EH (cell line): ENCODE measurements at places on chromosomes 11 and 22.

- DNase-seq = no peak
These were observed 908 bp downstream of the TRPM5 start for GRCh38 chr11:2443406-2443805.

DNA sequence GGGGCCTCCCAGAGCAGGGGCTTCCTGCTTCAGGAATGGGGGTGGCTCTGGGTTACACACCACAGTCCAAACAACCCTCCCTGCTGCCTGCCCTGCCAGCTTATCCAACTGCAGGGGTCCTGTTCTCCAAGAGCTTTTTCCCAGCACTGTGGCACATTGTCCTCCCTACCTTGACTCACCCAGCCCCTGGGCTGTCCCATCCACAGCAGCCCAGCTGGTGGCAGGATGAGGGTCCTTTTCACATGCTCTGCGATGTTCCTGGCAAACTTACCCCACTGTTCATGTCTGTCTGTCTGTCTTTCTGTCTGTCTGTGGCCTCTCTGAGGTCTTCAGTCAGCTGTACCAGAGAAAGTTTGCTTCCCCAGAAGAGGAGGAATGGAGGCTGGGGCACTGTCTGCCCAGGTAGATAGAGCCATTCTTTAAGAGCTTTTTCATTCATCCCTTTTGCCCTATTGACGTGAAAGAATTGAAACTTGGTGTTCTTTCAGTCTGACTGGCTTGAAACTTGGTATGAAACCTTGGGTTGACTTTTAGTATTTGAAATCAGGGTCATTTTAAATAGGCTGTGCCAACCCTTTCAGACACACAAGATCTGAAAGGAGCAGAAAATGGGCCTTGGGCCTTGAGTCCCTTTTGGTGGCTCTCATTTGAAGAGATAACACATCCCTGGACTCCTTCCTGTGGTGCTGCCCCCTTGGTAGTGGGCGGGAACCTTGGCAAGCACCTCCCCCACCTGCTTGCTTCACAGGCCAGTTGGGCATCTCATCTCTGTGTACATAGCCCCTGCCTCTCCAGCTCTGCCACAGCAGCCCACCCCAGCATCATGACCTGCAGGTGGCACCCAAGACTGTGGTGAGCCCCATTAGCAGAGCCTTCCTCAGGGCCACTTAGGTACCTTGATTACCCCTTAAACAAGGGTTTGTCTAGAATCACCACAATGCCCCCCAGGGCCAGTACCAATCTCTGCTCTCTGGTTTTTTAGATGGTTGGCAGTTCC, 74.6 kb upstream of the SUSD2 start:
- peak; percentile 19 for DNase-seq

DNA sequence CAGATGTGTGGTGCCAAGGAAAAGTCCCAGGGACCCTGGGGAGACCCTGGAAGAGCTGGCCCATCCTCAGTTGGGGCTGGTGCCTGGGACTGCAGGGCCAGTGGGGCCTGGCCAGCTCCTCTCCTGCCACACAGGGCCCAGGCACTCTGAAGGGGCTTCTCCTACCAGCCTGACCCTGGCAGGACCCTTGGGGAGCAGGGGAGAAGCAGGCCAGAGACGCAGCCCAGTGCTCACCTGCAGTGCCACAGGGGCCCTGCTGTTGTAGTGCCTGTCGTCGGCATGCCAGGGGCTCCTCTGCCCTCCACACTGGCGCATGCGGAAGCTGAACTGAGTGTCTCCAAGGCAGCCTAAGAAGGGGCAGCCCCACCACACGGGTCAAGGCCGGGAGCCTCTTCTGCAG, 9.1 kb downstream of the DENND6B start:
- DNase-seq = no peak

DNA sequence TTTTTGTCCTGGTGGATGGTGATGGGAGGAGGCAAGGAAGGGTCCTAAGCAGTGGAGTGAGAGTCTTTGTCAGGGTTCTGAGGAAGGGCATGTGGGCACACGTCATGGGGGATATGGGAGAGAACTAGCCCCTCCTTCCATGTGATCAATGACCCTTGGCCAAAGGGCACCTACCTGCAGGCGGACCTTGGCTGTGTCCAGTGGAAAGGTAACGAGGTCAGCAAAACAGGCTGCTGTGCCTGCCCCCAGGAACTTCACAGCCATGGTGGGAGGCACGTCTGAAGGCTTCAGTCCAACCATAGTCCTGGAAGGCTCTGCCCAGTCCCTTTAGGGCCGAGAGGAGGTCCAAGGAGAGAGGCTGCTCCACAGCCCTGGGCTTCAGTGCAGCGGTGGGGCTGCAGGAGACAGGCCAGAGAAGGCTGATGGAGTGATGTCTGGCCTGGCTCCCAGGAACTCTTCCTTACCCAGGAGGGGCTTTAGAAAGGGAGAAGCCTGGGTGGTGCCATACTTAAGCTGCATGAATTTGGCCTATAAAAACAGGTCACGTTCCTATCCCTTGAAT, 2.1 kb downstream of the UCP3 start:
- DNase-seq = no peak

GRCh38 chr11:26704249-26704648, 17.6 kb downstream of the SLC5A12 start:
- no peak for DNase-seq

DNA sequence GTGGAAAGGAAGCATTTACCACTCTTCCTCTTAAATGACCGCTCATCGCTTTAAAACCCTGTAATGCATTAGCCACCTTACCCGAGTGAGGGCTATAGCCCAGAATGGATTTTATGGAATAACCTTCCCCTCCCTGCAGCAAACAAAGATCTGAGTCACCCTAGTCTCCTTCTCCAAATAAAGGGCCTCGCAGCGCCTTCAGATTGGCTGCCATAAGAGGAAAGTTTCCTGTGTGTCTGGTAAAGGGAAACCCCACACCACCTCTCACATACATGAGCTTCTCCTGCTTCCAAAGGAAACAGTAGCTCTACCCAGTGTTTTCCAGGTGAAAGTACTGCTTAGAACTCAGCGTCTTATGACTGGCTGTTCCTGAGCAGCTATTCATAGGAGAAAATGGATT, 47.8 kb downstream of the PPP2R1B start:
- DNase-seq = peak; percentile 87

GRCh38 chr11:102784380-102784779, 4.0 kb upstream of the MMP10 start:
- no peak for DNase-seq

DNA sequence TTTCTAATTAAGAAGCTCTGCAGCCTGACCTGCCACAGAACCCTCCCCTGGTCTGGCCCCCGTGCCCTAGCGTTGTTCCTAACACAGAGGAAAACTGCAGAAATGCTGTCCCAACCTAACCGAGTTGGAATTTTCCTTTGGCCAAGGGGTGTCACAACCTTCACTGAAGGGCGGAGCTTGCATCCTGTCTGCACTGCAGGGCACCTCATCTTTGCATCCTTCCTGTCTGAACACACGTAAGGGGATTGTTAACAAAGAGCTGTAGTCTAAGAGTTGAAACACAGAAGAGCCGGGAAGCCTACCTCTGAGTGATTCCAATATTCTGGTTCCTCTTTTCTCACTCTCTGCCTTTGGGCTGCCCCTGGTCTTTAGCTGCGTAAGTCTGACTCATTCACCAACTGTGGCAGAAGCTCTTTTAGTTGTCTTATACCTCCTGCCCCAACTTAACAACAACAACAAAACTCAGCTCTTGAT, 1.6 kb downstream of the DIXDC1 start:
- peak; percentile 63 for DNase-seq

GRCh38 chr11:64173616-64174355, 7.9 kb upstream of the MACROD1 start:
- peak; percentile 16 for DNase-seq

DNA sequence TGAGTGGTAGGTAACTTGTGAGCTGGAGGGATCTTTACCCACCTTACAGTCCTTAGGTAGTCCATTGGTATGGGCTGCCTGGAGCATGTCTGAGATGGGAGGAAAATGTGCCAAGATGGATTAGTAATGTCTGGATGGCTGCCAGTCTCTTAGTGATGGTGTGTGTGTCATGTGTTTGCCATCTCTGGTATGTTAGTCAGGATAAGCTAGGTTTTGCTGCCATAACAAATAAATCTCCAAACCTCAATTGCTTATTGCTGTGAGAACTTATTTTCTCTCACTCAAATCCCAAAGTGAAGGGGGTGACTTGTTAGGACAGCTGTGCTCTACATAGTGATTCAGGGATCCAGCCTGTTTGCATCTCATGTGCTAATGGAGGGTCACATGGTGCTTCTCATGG, 40.9 kb upstream of the MYEOV start:
- peak; percentile 74 for DNase-seq

DNA sequence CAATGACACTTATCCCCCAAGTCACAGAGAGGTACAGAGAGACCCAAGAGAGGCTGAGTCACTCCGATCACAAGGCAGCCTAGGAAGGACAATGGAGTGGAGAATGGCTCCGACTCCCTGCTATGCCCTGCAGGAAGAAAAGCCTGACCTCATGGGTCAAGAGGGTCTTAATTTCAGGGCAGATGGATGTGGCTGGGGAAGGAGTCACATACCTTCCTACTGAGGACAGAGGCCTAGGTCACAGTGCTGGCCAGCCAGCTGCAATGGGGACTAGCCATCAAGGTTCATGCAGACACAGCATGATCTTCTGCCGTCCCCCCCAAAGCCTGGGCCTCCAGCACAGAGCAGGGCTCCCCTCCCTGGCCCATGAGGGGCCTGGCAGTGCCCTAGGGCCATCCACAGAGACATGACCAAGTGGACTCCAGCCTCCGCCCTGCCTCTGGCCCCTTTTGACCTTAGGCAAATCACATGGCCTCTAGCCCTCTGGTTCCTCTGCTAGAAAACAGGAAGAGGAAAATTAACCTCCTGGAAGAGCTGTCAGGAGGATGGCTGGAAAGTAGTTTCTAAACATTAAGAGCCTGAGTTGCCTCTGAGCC, 1.8 kb downstream of the ARRB1 start:
- no peak for DNase-seq

DNA sequence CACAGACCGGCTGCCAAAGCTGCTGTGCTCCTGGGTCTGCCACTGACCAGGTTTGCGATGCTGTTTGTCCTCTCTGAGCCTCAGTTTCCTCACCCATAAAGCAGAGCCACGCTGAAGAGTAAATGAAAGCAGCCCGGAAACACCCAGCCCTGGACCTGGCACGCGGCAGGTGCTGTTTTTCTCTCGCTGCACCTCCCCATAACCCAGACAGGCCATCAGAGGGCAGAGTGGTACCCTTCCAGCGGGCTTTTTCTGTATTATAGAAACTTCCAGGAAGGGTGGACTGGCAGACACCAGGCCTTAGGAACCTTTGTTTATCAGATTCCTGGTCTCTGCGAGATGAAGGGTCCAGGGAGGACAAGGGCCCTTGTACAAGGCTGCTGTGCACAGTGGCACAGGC, 17.9 kb upstream of the FGF19 start:
- DNase-seq = peak; percentile 13

DNA sequence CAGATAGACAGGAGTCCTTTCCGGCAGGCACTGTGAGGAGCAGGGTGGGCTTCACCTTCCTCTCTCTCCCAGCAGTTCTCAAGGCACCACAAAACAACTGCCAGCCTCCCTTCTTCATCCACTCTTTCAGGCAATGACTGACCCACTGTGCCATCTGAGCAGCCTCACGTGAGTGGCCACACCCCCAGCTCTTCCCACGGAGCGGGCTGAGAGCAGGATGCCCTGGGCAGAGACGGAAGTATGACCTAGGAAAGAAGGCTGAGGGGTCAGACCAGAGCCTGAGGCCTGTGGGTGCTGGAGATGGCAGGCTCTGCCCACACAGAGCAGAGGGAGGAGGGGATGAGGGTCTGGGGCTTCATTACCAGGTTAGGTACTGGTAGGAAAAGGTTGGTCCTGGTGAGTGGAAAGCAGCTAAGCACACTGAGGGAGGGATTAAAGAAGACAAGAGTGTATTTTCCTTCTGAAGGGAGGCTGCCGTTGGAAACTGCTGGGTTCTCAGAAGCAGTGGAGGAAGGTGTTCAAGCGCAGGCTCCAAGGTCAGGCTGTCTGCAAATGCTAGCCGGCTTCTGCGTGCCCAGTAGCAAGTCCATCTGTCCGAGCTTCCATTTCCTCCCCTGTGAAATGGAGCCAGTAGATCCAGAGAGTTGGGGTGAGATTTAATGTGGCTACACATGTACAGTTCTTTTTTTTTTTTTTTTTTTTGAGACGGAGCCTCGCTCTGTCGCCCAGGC, 4.6 kb downstream of the NLRP6 start:
- DNase-seq = no peak

GRCh38 chr22:28250036-28250695, 331.1 kb upstream of the PITPNB start:
- peak; percentile 45 for DNase-seq

DNA sequence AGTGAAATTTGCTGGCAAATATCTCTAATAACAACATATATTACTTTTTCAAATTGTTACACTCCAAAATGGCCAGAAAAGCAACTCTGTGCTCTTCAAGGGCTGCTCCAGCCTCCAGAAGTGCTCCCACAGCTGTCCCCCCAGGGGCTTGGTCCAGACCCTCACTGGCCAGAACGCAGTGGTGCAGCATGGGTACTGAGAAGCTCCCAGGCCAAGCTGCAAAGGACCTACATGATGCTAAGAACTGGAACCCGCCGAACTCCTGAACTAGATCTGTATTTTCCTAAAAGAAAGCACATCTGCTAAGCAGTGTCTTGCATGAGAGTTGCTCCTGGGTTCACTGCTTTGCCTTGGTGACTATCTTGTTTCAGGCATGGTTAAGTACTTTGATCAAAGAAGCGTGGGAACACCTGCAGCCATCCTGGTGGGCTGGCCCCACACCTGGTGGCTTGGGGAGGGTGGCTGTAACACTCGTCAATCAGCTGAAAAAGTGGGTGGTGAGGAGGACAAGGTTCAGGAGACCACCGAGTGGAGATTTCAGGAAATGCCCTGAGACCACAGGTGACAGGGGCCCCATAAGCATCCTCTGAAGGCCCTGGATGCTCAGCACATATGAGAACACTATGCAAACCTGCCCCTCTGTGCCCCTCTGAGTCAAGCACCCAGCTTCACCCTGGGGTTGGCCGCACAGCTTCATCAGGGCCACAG, 72.7 kb upstream of the PITPNB start:
- DNase-seq = no peak

DNA sequence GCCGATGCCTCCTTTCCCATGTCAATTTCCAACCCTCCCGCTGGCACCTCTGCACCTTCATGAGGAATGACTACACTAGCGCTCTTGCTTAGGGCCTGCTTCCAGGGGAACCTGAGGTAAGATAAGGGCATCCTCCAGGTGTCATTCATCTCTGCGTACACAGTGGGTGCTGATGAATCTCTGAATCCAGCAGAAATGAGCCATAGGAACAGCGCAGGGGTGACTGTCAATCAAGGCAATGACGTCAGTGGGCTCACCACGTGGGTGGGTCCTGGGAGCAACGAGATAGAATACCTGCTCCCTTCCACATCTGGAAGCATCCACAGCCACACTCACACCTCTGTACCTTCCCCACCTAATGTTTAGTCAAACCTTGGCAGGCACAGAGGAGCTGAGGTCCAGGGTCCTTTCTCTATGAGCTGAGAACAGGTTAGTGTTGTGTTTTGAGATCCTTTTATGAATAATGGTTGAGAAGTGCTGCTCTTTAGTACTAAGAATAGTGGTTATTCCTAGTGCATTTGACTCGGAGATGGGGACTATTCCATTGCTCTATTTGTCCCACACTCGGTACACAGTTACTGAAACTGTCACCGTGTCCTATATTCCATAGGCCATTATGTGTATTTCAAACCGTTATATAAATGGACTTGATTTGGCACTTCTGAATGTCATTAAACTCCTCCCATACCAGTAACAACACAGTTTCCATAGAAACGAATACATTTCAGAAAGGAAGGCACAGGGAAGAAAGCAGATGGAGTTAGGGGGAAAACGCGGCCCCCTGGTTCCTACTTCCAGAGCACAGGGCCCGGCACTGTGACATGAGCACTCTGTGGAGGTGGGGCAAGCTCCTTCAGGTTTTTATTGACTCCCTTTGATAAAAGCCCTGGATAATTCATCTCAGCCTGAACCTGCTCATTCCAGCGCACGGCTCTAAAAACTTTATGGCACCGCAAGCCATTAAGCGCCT, 193.4 kb downstream of the ST3GAL4 start:
- no peak for DNase-seq
